ENCODE measurements at places on chromosomes 4 and X.

- DNase-seq = no peak
These were observed 25.6 kb upstream of the PRDM8 start for GRCh38 chr4:80171656-80172055.

- DNase-seq = no peak
These were observed 824.0 kb downstream of the STIM2 start for GRCh38 chr4:27684610-27685011.

GRCh38 chr4:38315286-38315685 is 348.7 kb upstream of the KLF3 start:
- no peak for DNase-seq

- no peak for DNase-seq
These were observed 7.4 kb downstream of the MSL3 start for GRCh38 chrX:11765449-11765848.

DNA sequence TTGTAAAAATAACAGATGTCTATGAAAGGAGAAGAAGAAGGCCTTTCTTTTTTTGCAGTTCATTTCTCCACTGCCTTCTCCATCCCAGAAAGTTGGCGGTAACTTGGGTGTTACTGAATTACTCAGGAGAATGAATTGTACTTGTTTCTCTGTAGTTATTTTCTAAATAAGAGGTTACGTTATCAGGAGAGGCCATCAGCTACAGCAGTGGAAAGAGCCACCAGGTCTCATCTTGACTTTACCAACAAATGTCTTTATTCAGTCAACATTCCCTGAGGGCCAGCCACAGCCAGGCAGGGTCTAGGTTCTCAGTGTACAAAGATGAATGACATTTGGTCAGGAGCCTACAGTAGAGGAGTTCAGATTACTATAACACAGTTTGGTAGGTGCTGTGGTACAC is 8.1 kb downstream of the HADH start:
- DNase-seq = no peak

- no peak for DNase-seq
These were observed 72.8 kb upstream of the ARSJ start for GRCh38 chr4:114052227-114052626.

DNA sequence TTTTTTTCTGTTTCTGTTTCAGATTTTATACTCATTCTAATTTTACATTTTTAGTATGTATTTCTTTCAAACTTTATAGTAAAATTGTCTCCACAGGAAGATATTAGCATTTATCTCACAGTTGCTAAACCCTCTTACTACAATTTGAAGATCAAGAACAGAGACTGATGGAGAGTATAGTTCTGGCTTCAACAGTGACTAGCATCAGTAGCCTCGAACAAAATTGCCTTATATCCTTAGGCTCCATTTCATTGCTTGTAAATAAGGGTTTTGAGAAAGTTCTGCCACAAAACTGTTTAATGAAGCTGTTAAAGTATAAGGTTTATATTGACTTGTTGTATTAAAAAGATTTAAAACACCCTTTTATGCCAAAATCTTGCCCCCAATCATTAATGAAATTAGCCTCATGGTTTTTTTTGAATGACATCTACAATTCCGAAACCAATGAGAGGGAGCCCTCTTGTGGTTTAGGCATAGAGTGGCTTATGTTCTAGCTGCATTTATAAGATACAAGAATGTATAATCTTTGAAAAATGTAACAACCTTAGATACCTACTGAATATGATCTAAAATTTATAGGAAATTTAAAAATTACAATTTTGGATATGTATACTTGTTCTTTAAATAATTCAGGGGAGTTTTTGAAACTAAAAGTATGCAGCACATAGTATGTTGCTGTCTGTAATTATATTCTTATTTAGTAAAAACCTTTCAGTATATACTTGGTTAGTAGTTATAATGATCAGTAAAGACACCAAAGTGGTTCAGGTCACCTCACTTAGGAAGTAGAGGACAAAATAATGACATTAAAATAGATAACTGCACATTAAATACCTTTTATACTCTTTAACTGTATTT is 109.8 kb upstream of the HPGD start:
- DNase-seq = peak; percentile 3

- no peak for DNase-seq
These were observed 1787.4 kb upstream of the ADGRL3 start for GRCh38 chr4:59412739-59413138.

- DNase-seq = no peak
These were observed 64.8 kb downstream of the PJA1 start for GRCh38 chrX:69100478-69100877.

GRCh38 chr4:65416891-65417290 is 253.4 kb downstream of the EPHA5 start:
- no peak for DNase-seq
